Brain microvascular endothelial cell (primary cell): ENCODE measurements at places on chromosomes 2 and 18.

- no peak for DNase-seq
These were observed 121.3 kb downstream of the NDUFA10 start for GRCh38 chr2:239903803-239904202.

DNA sequence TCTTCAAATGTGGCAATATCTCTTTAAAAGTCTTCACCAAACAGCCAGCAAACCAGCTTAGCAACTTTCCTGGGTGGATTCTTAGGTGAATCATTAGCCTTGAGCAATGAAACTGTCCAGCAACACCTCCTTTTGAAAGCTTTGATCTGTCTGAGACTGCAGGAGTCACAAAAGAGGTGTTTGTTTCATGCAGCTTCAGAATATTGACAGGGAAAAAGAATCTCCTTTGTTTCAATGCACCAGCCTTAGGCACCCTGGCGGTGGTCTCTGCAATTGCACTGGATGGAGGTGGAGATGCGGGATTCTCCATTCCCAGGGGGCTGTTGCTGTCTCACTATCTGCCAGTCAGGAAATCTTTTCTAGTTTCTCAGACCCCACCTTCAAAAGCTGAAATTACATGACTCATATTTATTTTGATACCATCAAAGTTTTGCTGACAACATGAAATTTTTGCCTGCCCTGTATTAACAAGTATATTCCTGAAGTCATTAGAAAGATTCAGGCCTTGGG is 76.0 kb upstream of the DSG1 start:
- DNase-seq, result no peak

DNA sequence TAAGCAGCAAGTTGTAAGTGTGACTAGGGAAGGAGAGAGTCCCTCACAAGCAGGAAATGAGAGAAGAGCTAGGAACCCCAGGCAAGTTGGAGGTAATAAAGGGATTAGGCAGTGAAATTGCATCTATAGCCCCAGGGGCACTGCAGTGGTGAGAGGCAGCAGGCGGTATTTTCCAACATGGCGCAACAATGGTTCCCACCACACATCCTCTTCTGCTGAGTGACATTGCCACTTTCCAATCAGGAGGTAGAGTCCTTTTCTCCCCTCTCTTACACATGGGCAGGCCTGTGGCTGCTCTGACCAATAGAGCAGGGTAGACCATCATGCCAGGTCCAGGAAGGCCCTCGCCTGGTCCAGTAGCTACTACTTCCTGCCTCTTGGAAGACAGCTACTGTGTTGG is 86.6 kb downstream of the DNER start:
- DNase-seq, result no peak

GRCh38 chr18:11078491-11078890 is 70.9 kb downstream of the PIEZO2 start:
- DNase-seq, result peak; percentile 10

- no peak for DNase-seq
These were observed 20.0 kb downstream of the SRBD1 start for GRCh38 chr2:45591073-45591472.

DNA sequence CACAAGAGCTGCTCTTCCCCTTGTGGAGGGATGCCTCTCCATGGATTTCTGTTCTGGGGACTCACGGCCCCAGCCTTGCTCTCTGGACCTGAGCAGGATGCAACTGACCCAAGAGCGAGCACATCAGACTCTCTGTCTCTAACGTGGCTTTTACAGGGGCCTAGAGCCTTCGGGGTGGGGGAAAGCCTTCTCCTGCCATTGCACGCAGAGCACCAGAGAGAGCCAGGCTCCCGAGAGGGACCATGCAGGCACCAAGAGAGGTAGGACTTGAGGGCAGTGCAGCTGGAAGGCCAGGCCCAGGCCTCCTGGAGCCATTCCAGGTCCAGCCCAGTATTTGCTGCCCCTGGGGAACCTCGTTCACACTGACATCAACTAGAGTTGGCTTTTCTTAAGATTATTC is 475.6 kb upstream of the MYT1L start:
- no peak for DNase-seq

DNA sequence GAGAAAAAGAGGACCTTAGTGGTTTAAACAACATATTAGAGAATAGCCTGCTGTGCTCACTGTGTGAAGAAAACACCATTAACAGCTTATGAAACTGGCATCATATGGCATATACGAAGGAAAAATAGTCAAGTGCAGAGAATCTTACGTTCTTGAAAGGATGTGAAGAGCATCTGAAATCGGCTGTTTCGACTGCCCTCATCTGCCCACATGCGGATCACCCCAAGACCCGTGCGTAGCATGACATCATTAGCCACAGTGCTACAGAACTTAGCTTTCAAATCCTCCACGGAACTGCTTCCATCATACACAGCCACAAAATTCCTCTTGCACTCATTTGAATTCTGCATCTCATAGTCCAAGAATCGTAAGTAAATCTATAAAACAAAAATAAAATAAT is 84.3 kb downstream of the NETO1 start:
- peak; percentile 23 for DNase-seq
